Activated CD4-positive, alpha-beta T cell treated with anti-CD3 and anti-CD28 coated beads, Interleukin-2, amount 10 ng/mL, durations not matched to agents 7 days and 5 days (primary cell): ENCODE measurements at places on chromosomes 16 and 17. TPM values are rescaled to one million over a fixed set of nuclear protein-coding genes. Genes with fewer than 3 reads are reported as not detected.

GRCh38 chr17:59845595-59846393 is 46.9 kb downstream of the TUBD1 start:
- peak; percentile 22 for DNase-seq

DNA sequence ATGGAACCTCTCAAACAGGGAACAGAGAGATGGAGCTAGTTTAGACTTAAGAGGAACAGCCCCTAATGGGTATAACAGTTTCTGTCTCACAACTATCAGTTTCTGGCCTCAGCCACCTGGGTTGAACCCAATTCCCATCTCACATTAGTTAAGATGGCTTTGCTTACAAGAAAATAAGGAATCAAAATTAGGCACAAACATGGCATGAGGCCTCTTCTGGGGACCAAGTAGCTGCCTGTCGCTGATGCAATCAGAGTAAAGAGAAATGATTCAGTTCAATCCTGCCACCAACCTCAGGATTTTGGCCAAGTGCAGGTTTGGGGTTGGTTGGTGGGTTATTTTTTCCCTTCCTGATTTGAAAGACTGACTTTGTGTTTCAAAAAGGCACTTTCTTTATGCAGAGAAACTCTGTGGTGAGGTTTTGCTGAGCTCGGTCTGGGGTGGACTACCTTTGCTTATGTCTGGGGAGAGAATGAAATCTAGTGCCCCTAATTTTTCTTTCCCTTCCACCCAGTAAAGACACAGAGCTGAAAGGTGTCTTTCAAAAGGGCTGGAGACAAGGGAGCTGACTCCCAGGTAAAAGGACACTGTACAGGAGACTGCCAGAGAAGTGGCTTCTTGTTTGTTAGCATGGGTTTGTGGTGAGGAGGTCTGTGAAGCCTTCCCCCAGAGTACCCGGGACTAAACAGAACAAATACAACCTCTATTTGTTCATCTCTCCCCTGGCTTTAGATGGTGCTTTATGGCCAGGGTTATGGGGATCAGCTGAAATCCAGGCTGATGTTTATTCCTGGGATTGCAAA is 44.8 kb upstream of the NFAT5 start:
- peak; percentile 26 for DNase-seq

GRCh38 chr17:57133486-57133885 is 48.4 kb downstream of the AKAP1 start:
- no peak for DNase-seq

- no peak for DNase-seq
Measured at GRCh38 chr16:29775742-29776408, 2.2 kb upstream of the ZG16 start.

- DNase-seq, result no peak
Measured at GRCh38 chr16:81443688-81444447, 740 bp upstream of the CMIP start.

DNA sequence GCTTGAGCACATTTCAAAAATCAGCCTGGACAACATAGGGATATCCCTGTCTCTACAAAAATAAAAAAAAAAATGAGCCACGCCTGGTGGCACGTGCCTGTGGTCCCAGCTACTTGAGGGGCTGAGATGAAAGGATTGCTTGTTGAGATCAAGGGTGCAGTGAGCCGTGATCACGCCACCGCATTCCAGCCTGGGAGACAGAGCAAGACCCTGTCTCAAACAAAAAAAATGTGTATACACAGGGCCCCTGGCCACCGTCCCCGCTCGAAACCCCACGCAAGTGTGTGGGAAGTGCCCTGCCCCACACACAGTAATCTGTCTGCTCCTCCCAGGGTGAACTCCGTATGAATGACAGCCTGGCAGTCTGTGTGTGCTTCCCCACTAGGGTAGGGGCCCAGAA is 93.0 kb upstream of the RPL38 start:
- DNase-seq, result no peak

- peak; percentile 30 for DNase-seq
Measured at GRCh38 chr17:75516619-75517296, 430 bp downstream of the TSEN54 start.

GRCh38 chr17:18380471-18381157 is 3.0 kb downstream of the EVPLL start:
- no peak for DNase-seq

DNA sequence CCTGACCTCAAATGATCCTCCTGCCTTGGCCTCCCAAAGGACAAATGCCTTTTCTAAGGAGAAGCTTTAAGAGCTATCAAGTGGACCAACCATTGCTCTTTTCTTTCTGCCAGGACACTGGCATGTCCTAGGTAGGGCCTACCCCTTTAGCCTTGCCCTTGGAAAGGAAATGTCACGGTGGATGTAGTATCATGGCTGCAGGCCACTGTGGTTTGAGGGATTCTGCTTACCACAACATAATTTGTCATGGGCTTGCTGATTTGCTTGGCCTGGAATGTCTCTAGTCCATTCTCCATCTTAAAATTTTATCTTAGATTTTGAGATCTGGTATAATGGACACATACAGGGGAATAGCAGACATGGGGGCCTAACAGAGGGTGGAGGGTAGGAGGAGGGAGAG is 6.0 kb downstream of the KRT20 start:
- DNase-seq, result no peak

- no peak for DNase-seq
Measured at GRCh38 chr17:76530095-76530723, 7.3 kb downstream of the CYGB start.

DNA sequence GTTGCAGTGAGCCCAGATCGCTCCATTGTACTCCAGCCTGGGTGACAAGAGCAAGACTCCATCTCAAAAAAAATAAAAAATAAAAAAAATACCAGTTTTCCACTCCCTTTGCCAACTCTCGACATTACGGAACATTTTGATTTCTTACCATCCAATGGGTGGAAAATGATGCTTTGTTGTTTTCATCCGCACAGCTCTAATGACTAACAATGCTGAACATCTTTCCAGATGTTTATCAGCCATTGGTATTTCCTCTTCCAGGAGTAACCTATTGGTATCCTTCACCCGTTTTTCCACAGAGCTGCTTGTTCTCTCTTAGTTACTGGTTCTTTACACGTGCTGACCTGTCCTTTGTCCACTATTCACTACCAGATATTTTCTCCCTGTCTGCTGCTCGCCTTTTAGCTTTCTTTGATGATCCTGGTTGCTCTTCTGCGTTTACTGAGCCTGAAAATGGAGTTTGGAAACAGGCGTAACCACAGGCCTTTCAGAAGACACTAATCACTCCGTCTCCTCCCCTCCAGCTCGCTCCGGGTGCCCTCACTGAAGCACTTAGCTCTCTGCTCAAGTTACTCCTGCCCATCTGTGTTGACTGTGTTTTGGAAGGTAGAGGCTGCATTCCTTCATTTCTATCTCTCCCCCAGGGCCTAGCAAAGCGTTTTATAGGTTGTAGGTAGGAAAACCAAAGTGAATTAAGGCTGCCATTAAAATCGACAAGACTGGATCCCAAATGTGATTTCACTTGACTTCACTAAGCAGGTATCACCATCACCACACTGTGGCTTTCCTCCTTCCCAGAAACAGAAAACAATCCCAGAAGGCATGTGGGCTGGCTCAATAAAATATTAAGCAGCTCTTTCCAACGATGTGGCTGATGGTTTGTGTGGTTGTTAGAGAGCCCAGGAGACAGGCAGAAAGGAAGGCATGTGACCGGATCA is 8.9 kb downstream of the SHPK start:
- no peak for DNase-seq

DNA sequence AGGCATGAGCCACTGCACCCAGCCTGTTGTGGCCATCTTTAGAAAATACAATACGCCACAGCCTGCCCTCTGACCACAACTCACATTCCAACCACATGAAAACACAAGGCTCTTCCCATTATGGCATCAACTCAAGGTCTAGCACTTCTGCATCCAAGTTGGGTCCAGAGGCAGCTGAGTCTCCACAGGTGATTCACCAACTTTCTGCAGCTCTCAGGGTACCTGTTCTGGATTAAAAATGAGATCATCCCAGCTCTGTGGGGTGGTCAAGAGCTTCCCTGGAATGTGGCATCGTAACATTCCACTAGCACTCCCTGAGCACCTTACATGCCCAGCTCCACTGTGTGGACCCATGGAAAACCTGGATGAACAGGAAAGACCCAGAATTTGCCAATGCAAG is 9.9 kb upstream of the GUCY2D start:
- DNase-seq, result no peak

GRCh38 chr16:73000020-73000906 is 47.7 kb downstream of the ZFHX3 start:
- no peak for DNase-seq

DNA sequence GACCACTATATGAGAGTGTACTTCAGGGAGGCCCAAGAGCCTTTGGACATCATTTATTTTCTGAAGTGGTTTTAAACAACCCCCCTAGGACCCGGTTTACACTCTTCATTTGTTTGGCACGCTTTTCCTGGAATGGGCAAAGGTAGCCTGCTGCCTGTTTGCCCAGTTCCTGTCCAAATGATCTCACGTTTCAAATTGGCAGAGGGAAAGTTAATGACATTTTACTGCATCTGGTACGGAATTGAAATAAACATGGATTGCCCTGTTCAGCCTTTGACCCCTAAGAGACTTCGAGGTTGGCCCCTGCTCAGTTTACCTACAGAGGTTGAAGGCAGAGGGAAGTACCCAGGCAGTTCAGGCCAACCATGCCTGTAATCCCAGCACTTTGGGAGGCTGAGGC is 5.8 kb upstream of the RPRML start:
- no peak for DNase-seq

- DNase-seq, result peak; percentile 84
Measured at GRCh38 chr17:49217651-49218413, 7.3 kb downstream of the ABI3 start.

DNA sequence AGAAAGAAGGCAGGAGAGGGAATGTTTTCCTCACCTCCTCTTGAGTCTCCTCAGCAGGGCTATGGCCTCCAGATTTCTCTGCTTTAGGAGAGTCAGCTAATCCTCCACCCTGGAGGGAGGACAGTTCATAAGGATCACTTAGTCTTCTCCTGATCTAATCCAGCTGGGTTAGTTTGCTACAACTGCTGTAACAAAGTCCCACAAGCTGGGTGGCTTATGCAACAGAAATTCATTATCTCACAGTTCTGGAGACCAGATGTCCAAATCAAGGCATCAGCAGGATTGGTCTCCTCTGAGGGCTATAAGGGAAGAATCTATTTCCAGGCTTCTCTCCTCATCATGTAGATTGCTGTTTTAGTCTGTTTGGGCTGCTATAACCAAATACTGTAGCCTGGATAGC is 40.6 kb upstream of the XYLT1 start:
- DNase-seq, result no peak

GRCh38 chr17:75589919-75590303 is 2.3 kb downstream of the MYO15B start:
- no peak for DNase-seq

- no peak for DNase-seq
Measured at GRCh38 chr17:31608659-31609254, 217.3 kb downstream of the RAB11FIP4 start.

- DNase-seq, result no peak
Measured at GRCh38 chr17:82685291-82685690, 13.2 kb downstream of the RAB40B start.

DNA sequence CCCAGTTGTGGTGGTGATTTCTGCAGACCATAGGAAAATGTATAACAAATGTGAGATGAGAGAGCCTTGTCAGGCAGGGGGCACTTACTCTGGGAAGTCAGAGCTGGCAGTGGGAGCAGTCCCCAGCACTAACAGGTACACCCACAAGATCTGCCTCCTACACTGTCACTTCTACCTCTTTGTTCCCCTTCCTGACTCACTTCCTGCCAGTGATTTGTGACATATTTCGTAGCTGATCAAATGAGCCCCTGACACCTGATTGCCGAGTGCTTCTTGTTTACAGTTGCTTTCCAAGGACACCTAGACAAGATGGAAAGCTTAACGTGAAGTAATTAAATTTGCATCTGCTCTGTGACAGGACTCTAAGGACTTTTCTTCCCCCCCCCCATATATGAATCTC is 40.5 kb downstream of the FTO start:
- peak; percentile 20 for DNase-seq

- DNase-seq, result peak; percentile 58
Measured at GRCh38 chr17:81241648-81242420, 2.7 kb downstream of the NDUFAF8 start.

- DNase-seq, result no peak
Measured at GRCh38 chr16:51349626-51350025, 198.6 kb upstream of the SALL1 start.

DNA sequence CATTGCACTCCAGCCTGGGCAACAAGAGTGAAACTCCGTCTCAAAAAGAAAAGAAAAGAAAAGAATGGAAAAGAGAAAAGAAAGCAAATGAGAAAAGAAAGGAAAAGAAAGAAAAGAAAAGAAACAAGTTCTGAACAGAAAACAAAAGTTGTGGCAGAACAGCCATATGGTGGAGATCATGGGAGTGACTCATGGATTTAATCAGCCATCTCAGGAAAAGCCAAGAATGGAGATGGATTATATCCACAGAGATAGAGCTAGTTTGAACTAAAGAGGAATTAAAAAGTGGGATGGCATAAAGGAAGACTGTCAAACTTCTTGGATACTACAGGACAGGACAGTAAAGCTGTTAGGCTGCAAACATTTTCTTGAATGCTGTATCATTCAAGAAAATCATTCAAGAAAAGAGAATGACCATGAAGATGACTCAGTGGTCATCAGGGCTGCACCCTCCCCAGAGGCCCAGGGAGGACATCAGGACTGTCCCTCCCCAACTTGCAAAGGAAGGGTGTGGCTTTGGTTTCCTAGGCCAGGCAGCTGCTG is 120.6 kb downstream of the USP22 start:
- no peak for DNase-seq

DNA sequence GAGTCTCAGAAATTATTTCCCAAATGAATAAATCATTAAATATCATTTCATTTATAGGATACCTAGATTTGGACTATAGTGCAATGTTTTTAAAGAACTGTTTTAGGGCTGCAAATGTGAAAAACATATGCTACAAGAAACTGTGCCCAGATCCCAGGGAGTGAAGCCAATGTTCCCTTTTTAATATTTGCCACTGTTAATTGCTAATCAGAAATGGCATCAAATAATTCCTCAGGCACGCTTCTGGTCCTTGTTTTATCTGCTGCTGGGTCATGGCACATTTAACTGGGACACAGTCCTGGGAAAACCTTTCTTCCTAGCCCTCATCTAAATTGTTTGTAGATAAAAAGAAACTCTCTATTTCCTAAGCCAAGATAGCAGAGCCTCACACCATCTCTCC is 79.3 kb upstream of the CNTNAP4 start:
- no peak for DNase-seq

Gene TVP23B
- total RNA-seq, result 17.5 TPM

Gene IGFALS
- not detected for total RNA-seq

Gene KRTAP2-1
- not detected for total RNA-seq

Gene GPR179
- total RNA-seq, result not detected

Gene PLLP
- total RNA-seq, result 0.55 TPM

Gene AOC2
- 1.9 TPM for total RNA-seq

Gene HOXB7
- 0.25 TPM for total RNA-seq

Gene GH1
- total RNA-seq, result not detected

Gene MYCBPAP
- 4.8 TPM for total RNA-seq
